ENCODE measurements at places on chromosomes 6 and 20.

DNA sequence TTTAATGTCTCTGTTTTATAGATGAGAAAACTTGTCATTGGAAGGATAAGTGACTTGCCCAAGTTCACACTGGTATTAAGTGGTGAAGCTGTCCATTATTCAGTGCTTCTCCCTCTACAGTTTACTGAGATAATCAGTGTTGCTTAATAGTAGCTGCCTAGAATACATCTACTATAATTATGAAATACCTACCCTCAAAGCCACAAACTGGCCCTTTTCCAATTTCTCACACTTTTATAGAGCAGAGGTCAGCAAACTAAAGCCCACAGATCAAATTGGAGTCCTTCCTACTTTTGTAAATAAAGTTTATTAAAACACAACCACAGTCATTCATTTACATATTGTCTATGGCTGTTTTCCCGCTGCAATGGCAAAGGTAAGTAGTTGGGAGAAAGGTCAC lies 73.5 kb downstream of the EYS start:
- DNase-seq, result no peak

GRCh38 chr20:17712708-17713107 lies 12.9 kb downstream of the BANF2 start:
- DNase-seq, result no peak

DNA sequence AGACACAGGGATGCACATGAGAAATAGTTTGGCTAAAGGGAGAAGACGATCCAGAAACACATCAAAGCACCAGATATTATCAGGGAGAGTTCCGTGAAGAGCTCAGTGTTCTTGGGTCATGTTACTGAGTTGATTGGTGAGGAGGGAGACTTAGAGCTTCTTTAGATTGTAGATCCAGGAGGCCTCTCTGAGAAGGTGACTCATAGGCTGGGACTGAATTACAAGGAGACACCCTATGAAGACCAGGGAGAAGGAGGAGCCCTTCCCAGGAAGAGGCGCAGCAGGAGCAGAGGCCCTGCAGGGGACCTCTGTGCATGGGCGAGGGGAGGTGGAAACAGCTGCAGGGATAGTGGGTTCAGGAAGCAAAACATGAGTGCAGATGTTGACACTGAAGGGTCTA lies 196.5 kb downstream of the SLC24A3 start:
- DNase-seq, result no peak

GRCh38 chr20:1467355-1468116 lies 887 bp upstream of the NSFL1C start:
- peak; percentile 15 for DNase-seq

DNA sequence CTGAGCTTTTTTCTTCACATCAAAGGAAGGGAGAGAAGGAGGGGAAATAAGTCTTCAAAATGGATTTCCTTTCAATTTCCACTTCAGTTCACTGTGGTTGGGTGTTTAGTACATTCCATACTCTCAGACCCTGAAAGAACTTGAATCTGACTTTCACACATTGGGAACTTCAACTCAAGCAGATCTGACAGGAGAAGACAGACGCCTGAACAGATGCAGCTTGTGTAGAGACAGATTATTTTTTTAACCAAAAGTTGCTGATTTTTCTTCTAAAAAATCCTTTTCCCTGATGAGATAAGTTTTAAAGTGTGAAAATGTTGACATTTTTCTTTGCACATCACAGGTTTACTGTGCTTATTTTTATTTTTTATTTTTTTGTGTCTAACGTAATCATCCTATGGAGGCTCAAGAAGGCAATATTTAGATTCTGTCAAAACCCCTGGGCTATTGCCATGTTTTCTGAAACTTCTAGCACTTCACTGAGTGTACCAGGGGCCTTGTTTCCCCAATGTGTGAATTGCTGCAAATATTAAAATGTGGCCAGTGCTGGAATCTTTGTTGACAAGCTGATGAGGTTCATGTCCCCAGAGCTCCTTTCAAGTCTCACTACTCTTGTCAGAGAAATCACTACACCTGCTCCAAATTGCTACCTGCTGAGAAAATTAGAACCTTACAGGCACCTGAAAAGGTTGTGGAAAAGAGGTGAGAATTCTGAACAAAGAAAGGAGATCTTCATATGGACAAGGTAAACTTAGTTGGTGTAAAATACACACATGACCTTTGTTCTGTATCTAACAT lies 214.8 kb upstream of the BTBD3 start:
- DNase-seq, result no peak

DNA sequence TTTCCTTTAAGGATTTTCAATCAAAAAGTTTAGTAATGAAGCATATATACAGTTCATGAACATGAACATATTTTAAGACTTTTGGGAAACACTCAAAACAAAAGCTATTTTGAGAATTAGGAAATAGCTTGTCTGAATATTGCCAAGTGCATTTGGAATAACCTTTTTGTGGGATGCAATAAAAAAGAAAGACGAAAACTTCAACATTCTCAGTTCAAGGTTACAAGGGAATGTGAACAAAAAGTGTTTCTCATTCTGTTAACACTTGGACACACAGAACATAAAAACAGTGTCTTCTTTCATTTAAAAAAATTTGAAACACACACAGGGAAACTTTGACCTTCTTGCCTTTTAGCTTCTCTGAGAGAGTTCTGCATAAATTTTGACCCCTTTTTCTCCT lies 72.7 kb upstream of the TCF21 start:
- DNase-seq, result no peak

GRCh38 chr6:142545147-142545546 lies 243.3 kb downstream of the ADGRG6 start:
- DNase-seq, result no peak

DNA sequence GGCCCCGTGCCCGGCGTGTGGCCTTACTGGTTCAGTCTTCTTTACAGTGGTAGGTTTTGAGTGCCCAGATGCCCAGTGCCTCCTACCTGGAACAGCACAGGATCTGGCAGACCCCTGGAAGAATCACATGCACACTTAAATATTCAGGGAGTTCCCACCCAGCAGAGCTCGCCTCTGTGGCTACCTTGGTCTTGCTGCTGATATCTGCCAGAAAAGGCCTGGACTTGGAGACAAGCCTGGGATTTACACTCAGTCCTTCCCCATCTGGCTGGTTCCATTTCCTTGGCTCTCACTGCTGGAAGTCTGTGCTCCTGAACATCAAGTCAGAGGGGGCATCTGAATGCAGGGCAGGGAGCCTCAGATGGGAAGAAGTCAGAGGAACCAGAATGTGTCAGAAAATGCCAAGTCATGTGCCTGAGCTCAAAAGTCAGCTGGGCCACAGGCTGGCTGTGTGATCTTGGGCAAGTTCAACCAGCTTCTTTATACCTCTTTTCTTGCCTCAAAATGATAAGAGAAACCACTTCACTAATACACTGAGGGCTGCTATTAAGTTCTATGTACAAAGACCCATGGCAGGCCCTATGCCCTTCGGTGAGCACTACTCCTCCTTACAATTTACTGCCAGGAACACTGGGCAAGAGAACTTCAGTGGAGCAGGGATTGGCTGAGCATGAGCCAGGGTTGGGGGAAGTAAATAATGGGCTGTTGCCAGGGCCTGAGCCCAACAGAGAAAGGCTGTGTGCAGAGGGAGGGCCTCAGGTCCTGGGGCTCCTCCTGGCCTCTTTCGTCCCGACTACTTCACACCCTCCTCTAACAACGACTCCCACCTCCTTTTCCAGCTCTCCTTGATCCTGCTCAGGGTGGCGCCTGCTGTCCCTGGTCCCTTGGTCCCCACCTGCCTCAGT lies 158.1 kb upstream of the PROKR2 start:
- DNase-seq, result no peak

DNA sequence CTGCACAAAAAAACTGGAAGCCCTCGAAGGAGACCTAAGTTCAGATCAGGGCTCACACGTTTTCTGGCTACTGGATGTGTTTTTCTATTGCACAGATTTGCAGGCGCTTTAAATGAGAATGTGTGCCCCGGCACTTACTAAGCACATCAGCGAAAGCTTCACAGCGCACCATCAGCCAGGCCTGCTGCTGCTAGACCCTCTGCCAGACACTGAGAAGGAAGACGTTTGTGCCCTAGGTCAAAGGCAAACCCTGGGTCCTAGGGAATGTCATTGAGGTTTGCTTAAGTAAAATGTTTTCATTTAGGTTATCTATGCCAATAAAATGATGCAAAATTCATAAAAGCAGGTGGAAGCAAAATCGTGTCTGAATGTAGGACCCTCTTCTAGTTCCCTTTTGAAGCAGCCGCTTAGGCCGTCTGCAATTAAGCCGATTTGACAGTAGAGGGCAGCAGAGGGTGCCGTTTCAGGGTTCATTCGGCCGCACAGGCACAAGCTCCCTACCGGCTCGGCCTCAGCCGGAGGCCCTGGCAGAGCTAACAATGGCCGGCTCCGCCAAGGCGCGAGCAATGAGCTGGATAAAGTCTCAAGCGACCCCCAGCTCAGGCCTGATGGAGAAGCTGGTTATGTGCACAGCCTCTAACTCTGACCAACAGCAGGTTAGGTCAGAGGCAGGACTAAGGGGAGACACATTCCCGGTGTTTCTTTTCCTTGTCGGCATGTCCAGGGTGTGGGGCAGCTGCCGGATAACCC lies 107.2 kb upstream of the FOXA2 start:
- peak; percentile 61 for DNase-seq

- DNase-seq, result no peak
Observed at GRCh38 chr20:36004045-36004444, 35.7 kb downstream of the CNBD2 start.

DNA sequence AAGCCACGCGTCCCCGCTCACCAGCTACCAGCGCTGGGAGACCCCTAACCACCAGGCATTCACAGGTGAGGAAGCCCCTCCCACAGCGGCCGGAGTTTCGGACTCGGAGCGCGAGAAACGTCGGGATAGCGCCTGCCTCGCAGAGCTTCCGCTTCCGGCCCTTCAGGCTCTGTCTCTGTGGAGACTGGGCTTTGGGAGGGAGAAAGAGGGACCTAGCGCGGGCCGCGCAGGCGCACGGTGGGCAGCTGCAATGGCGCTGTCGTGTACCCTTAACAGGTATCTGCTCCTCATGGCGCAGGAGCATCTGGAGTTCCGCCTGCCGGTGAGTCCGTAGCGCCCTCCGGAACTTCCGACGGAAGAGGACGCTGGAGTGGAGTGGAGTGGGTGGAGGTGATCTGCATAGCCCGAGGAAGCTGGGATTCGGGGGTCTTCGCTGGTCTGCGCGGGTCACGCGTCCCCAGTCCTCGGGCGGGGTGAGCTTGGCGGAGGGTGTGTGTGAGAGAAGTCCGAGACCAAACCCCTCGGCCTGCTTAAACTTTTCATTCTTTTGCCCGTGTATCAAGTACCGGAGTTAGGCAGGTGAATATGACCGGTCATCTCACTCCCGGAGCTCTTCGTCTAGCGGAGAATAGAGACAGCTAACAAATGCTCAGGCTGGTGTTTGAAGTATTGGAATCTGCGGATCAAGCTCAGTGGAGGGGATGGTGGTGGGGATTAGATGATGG lies at the start of gene TRMT11:
TRMT11 (plus strand) TSS at position 240 of the 725 bp plus-strand sequence; CDS start at position 251, 11 bp downstream.
- peak; percentile 79 for DNase-seq

DNA sequence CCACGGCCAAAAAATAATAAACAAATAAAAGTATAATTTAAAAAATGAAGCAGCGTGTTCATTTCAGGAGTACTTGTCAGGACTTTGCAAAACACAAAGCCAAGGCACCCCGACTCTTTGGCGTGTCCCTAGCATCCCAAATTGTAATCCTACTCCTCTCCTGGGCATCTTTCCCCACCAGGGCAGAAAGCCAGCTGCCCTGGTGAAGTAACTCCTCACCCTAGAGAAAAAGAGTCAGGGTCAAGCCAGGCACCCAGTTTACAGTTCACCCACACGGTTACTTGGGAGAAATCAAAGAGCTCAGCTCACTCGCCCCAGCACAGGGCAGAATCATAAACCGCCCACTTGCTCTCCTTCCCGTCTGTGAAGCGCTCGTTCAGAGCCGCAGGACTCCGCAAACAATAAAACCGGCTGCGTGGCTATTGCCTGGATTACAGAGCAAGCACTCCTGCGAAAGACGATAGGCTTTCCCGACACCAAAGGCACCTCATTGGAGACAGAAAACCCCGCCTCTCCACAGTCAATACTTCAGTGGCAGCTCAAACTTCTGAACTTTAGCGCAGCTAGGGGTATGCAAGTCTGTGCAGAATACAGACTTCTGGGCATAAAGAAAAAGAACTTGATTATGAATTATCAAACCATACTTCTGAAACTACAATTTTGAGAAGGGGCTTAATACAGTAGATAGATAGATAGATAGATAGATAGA lies 73.0 kb upstream of the NHSL1 start:
- no peak for DNase-seq

- DNase-seq, result no peak
Observed at GRCh38 chr6:744666-745353, 51.9 kb upstream of the EXOC2 start.

DNA sequence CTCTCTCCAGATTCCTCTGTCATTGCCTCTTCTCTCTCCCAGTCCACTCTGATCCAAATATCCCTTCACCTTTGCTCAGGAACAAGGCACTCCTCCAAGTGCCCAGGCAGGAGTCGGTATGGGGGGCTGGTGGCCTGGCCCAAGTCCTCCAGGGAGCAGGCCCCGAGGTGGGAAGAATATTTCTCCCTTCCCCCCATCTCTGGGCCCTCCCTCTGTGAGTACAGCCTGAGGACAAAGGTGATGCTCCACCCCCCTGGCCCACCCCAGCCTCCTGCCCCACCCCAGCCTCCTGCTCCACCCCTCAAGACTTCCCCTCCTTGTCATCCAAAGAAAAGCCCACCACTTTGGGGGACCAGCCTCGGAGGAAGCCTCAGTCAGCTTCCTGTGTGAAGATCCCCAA lies 96.9 kb downstream of the NCR2 start:
- no peak for DNase-seq

DNA sequence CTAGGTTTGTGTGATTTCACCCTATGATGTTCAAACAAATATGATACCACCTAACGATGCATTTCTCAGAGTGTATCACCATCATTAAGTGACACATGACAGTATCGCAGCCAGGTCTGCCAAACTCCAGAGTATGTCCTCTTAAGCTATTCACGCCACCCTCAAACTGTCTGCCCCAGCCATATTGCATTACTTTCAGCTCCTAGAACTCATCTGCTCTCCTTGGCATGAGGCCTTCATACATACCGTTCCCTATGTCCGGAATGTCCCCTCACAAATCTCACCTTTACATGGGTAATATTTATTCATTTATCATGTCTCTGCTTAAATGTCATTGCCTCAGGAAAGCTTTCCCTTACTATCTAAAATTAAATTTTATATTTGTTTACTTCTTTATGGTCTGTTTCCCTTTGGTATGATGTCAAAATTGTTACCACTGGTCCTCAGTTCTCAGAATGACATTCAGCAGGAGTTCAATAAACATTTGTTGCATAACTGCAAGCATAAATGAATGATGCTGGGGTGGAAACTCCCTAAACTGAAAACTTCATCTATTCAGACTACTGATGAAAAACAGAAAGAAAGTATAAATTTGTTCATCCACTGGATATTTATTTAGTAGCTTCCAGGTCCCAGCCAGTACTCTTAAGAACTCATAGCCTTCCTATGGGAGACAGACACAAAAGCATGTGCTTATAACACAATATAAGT lies 3.2 kb downstream of the SESN1 start:
- DNase-seq, result no peak

- DNase-seq, result no peak
Observed at GRCh38 chr6:129903082-129903481, 42.0 kb upstream of the TMEM244 start.

GRCh38 chr20:22794200-22794599 lies 209.8 kb upstream of the FOXA2 start:
- DNase-seq, result no peak
